CD4-positive, alpha-beta T cell treated with Interleukin-4 for 1 hour (primary cell): ENCODE measurements at places on chromosomes 7 and 10.

- no peak for DNase-seq
Observed at GRCh38 chr10:51905032-51905431, 205.6 kb upstream of the CSTF2T start.

- no peak for DNase-seq
Observed at GRCh38 chr7:5564894-5565293, 141.3 kb upstream of the TNRC18 start.

DNA sequence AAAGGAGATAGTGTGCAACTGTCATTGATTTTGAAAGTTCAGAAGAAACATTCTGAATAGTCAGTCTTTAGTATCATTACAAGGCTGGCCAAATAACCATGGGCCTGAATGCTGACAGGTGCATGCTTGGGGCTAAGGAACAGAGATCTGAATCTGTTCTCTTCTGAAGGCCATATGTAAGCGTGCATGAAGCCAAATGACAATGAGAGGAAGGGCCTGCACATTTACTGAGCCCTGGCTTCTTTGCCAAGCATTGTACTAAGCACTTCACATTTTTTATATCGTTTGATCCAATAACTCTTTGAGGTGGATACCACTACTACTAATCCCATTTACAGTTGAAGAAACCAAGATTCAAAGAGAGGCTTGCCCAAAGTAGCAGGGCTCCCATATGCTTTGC is 22.5 kb upstream of the TIAL1 start:
- no peak for DNase-seq

DNA sequence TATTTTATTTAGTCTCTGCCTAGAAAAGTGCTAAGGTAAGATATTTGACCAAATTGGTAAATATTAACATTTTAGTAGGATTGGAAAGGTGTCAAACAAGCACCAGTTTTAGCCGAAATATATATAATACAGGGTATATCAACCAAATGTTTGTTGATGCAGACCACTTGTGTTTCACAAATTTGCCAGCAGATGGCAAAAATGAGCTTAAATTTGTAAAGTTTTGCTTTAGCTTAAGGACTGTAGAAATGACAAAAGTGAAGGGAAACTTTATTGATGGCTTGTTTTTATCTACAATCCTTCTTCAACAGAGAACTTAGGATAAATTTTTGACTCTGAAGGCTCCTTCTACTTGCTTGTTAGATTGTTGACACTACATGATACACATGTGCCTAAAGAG is 4.8 kb upstream of the POLR1F start:
- DNase-seq: peak; percentile 42

DNA sequence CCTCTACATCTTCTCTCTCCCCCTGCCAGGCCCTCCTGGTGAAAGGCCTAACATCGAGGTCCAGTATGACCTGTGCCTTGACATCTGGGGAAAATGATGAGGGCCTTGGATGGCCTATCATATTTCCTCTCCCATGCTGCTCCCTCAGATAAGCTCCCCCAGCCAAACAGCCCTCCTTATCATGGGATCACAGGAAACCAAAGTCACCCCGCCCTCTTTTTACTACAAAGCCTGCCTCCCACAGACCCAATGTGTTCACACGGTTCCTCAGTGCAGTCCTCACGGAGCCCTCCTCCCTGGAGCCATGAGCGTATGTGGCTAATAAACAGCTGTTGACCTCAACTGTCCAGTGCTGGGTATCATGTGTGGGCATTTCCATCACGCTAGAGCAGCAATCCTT is 32.0 kb downstream of the C10orf90 start:
- no peak for DNase-seq

- DNase-seq: no peak
Observed at GRCh38 chr10:54124209-54124885, 676.7 kb downstream of the PCDH15 start.

DNA sequence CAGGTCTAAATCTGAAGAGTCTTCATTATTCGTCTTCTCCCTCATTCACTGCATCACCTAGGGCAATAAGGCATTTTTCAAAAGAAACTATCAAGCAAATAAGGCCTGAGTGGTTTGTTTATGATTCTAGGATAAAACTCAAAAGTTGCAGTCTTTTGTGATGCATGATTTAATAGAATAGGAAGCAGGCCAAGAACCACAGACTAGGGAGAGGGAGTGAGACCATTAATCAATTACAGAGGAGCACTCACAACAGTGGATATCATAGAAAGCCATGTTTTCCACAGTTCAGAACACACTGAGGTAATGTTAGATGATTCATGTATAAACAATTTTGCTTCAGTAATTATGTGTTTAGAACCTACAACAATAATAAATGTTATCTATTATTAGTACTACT is 87.8 kb upstream of the LRRTM3 start:
- no peak for DNase-seq

DNA sequence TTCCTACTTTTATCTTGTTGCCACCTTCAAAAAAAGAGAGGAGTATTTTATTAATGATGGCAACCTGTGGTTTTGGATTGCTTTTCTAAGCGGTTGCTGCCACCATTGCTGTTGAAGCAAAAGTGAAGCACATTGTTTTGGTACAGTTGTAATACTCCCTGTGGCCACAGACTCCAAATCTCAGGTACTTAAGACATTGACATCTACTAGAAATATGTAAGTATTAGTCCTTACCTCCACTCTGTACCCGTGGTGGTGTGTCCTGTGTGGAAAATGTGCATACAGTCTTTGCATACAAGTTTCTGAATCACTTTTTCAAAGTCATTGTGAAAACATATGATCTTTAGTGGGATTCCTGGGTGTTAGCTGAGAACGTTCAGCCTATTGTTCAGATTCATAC is 85.7 kb downstream of the ANLN start:
- no peak for DNase-seq

GRCh38 chr10:105010411-105011121 is 369.5 kb downstream of the SORCS3 start:
- no peak for DNase-seq

GRCh38 chr7:23787272-23787671 is 77.3 kb downstream of the STK31 start:
- DNase-seq: no peak

- peak; percentile 46 for DNase-seq
Observed at GRCh38 chr10:27558612-27559020, 54.5 kb downstream of the RAB18 start.

DNA sequence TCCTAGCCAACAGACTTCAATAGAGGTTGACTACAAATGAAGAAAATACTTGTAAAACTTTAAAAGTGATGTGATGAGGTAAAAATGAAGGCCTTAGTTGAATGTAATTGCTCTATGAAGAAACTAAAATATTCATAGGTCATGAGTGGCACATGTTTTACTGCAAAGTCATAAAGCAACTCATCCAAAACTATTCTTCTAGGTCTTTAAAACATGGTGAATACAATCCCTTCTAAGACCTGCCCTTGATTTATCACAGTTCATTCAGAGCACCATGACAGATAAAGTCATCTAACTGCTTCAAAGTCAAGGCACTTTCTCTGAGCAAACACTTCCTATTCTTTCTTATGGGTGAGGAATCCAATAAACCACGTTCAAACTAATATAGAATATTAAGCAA is 713.5 kb downstream of the SORCS1 start:
- no peak for DNase-seq

DNA sequence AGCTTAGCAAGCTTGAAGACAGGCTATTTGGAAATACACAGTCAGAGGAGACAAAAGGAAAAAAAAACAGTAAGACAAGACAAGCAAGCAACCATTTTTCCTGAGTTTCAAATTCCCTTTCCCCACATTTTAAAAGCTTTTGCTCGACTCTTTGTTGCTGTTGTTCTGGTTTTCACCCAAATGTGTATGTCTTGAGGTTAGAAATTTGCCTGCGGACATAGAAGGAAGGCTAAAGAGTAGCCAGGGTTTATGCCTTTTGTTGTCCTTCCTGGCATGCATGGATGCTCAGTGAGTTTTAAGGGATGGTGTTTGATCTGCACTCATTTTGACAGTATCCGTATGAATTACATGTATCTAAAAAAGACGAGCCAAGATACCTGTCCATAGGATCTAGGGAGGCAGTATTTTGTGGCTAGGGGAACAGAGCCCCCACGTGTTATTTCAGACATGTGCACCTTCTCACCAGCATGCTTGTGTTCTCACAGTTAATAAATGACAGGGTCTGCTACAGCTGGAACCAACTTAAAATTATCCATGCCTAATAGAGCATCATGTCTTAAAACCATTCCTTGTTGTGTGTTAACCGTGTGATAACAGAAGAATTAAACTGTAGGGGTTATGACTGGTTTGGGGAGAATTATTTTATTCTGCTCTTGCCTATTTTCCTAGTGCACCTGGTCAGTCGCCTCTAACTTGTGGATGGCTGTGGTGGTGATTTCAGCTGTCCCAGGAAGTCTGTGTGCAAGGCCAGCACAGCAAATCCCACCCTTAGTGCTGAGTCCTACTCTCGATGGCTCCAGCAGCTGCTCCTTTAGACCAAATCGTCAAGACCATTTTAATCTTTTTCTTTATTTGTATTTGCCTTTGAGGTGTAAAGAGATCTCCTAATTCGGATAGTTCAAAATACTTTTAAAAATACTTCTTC is 9.1 kb downstream of the WIPF3 start:
- DNase-seq: no peak

DNA sequence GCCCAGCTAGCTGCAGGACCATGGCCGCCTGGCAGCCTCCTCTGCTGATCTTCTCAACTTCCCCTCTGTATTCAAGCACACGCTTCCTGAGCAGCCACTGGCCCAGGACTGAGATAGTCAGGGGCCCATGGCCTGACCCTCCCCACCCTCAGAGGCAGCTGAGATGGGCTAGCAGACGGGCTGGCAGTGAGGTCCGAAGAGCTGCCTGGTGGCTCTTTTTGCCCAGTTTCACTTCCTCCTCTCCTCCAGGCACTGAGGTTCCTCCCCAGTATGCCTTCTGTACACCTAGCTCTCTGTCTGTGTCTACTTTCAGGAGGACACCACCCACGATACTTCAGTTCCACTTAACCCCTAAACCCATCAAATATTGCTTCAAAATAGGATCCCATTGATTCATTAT is 395.6 kb downstream of the TNS3 start:
- peak; percentile 46 for DNase-seq

GRCh38 chr7:151634643-151635042 is 114.9 kb upstream of the RHEB start:
- no peak for DNase-seq

DNA sequence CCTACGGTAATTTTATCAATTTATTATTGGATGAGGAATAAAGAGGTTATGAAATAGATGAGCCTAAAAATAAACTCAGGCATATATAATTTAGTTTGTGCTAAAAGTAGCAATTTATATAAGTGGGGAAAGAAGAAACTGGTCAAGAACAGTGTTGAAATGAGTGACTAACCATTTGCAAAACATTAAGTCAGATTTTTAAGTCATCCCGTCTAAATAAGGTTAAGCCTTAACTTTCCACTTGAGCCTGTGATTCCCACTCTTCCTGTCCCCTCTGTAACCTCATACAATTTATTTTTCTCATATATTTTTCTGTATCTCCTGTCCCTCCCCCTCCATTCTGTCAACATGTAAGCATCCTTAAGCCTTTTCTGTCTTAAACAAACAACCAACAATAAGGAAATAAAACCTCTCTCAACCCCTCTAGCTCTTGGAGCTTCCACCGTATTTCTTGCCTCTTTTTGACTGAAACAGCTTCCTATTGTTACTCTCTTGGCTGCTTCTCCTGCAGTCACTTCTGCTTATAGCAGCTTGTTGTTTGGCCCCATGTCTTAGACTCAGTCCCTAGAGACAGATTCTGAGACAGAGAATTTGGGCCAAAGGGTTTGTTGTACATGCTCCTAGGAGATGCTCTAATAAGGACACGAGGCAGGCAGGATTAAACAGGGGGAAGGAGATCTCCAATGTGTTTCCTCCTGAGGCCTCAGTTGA is 109.7 kb downstream of the GNAI1 start:
- DNase-seq: no peak

- DNase-seq: no peak
Observed at GRCh38 chr10:20369863-20370736, 527.0 kb downstream of the NEBL start.

- no peak for DNase-seq
Observed at GRCh38 chr10:120204877-120205276, 252.2 kb upstream of the PLPP4 start.

- DNase-seq: no peak
Observed at GRCh38 chr7:155576416-155576815, 30.1 kb upstream of the CNPY1 start.

DNA sequence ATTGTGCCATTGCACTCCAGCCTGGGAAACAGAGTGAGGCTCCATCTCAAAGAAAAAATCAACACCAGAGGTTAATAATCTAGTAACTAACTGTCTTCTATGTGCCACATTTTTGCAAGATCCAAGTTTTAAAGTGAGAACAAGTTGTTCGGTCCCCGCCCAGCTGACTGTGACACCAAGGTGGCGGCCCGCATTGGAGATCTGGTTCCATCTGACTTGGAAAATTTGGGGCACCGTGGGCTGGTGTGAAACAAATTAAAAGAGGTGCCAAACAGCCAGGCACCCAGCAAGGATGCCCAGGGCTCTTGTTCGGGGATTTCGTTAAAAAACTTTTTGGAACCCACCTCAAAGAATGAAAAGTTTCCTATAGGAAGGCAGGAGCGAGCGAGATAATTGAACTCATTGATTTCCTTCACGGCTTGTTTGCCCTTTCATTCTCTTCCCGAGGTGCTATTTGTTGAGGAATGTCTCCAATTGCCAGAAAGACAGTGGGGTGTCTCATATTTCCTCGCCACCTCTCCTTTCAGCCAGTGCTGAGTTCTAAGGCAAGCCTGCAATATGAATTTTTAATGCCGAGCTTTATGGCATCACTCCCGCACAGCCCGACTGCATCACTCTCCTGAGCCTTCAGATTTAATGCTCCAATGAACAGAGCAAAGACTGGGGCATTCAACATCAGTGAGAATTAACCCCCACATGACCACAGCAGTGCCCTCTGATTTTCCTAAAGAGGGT is 156.9 kb upstream of the SH2B2 start:
- no peak for DNase-seq

DNA sequence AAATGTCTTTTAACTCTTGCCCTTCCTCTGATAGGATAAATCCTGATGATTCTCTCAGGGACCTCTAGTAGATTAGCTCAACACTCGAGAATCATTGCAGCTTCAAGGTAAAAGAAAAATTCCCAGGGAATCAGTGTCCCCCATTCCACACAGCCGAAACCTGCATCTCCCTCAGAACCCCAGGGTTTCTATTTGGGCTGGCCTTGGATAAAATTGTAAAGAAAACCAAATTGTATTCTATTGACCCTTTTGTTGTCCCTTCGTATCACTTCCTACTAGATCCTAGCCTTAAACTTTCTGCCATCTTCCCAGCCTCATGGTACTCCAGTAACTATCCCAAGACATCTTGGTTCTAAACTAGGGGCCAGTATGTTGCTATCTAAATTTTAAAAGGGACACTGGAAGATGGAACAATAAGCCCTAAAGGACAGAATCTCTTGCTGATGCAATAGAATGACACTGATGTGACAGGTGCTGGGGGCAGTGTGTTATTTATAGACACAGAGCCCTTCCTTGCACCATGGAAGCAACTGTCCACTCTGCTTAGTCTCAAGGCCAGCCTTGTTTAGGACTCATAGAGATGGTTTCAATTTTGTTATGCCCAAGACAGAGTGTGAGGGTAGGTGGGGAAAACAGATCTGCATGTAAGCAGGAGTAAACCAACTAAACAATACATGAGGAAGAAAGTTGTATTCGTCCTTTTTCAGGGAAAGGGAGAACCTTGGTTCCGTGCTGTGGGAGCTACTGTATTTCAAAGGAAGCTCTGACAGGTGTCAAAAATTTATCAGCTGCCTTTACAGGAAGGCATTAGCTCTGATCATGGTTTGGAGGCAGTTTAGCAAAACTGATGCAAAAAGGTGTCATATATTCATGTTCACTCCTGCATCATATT is 7.6 kb downstream of the ASB15 start:
- no peak for DNase-seq

- DNase-seq: no peak
Observed at GRCh38 chr7:20240080-20240926, 23.1 kb upstream of the MACC1 start.
